ENCODE measurements at places on chromosomes 2 and 18.

- DNase-seq = no peak
Observed at GRCh38 chr2:64300066-64300465, 153.9 kb upstream of the LGALSL start.

GRCh38 chr2:128547667-128548066 lies 229.0 kb upstream of the HS6ST1 start:
- no peak for DNase-seq

DNA sequence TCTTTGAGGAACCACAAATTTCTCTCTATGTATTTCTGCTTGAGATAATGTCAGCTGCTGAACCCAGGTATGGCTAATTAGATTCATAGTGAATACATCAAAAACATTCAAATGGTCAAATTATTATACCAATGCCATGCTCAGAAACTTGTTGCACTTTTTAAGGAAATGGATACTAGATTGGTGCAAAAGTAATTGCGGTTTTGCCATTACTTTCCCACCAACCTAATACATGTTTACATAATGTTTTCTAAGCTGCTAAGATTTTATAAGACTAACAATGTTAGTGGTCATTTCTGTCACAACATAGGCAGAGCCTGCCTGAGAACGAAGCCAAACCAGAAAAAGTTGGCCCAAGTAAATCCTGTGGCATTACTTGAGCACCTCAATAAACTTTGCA lies 568.2 kb upstream of the LRATD1 start:
- no peak for DNase-seq

- no peak for DNase-seq
Observed at GRCh38 chr2:181859123-181859522, 32.4 kb upstream of the ITPRID2 start.

Data from amniotic epithelial cell (primary cell).